ENCODE measurements at places on chromosomes 16 and 17. TPM values are rescaled to one million over a fixed set of nuclear protein-coding genes. Genes with fewer than 3 reads are reported as not detected.

Gene ADGRG3
- total RNA-seq = not detected

Gene TBC1D3H
- total RNA-seq = not detected

Gene TBC1D3C
- total RNA-seq = not detected

Gene ZFP3
- 1.7 TPM for total RNA-seq

Gene TMEM98
- 140 TPM for total RNA-seq

Gene ATAD5
- total RNA-seq = 1.4 TPM

Gene TCF25
- total RNA-seq = 298 TPM

Gene KRTAP17-1
- not detected for total RNA-seq

Gene MTSS2
- total RNA-seq = 20.0 TPM

Gene SULT1A3
- 0.79 TPM for total RNA-seq

Gene RSKR
- total RNA-seq = 6.5 TPM

Gene HCRT
- total RNA-seq = not detected

Gene KLHL10
- total RNA-seq = not detected

Gene TP53TG3C
- not detected for total RNA-seq

Gene C1QTNF8
- 0.06 TPM for total RNA-seq

Gene CRISPLD2
- total RNA-seq = 1.5 TPM

Gene PRSS27
- total RNA-seq = 0.92 TPM

Gene CDH11
- 405 TPM for total RNA-seq

Gene MT4
- not detected for total RNA-seq

Gene MFAP4
- total RNA-seq = 3.1 TPM

Gene HSPB9
- total RNA-seq = not detected

Gene OTOA
- 0.13 TPM for total RNA-seq

Measured in aortic smooth muscle cell (primary cell).